ENCODE measurements at places on chromosomes 3 and 15.

DNA sequence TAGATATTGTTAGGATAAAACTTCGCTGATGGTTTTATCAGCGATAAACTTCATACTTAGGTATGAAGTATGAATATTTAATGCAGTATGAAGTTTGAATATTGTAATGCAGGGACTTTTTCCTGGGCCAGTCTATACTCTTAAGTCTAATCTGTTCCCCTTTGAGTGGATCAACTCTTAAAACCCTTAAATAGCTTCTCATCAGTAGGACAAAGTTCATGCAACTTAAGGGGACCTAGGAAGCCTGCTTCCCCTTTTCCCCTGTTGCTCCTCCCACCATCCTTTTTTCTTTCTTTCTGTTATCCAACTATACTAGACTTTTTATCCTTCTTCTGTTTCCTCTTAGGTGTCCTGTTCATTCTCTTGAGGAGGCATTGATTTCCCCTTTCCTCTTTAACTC is 78.7 kb downstream of the MITF start:
- DNase-seq, result no peak

- no peak for DNase-seq
These were observed 159.8 kb downstream of the ALCAM start for GRCh38 chr3:105526360-105527111.

DNA sequence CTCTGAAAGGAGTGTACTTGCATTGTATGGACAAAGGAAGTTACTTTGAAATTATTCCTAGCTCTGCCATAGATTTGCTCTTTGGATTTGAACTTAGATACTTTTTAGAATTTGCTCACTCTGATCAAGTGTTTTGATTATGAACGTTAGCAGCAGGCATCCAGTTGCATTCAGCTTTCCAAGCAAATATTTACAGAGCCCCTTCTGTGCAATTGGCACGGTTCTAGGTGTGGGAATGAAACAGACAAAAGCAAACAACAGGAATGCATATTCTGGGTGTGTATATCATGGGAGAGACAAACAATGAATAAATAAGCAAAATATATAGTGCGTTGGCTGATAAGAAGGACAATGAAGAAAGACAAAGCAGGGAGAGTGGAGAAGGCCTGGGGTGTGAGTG is 125.5 kb upstream of the ADAMTS9 start:
- DNase-seq, result no peak

DNA sequence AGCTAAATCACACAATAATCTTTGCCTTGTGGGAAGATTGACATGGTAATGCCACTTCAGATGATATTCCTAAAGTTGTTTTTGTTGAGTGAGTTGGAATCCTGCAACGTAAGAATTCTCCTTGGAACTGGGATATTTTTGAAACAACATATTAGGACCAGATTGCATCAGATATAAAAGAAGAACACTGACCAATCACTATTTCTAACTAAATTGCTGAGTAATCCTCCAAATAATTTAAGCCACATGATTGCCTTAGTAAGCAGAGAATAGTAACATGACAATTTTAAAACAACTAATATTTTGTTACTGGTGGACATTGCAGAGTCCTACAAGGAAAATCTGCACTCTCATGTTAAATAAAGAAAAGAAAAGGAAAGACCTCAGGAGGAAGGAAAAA is 353.9 kb upstream of the LMCD1 start:
- peak; percentile 0 for DNase-seq

DNA sequence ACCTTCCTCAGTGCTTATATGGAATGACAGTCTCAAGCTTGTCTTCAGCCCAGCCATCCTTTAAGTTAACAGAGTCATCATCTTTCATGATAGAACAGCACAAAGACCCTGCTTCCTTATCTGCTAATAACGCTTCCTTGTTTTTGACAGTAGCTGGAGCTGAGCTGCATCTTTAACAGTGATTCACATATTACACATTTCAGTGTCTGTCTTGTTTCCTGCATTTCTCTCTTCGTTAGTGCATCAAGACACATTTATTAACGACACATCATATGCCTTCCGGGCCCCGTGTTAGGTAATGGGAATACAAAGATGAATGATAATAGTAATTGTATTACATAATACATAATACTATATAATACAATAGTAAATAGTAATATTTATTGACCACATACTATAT is 30.2 kb upstream of the GREM1 start:
- peak; percentile 87 for DNase-seq

GRCh38 chr15:24919446-24919845 is 35.3 kb upstream of the SNRPN start:
- DNase-seq, result no peak

- peak; percentile 86 for DNase-seq
These were observed at the start of gene STT3B for GRCh38 chr3:31532587-31533168. STT3B (plus strand) TSS chr3:31532925; CDS start chr3:31532999, 74 bp downstream.

GRCh38 chr3:45453839-45454238 is 65.5 kb downstream of the LARS2 start:
- DNase-seq, result no peak

DNA sequence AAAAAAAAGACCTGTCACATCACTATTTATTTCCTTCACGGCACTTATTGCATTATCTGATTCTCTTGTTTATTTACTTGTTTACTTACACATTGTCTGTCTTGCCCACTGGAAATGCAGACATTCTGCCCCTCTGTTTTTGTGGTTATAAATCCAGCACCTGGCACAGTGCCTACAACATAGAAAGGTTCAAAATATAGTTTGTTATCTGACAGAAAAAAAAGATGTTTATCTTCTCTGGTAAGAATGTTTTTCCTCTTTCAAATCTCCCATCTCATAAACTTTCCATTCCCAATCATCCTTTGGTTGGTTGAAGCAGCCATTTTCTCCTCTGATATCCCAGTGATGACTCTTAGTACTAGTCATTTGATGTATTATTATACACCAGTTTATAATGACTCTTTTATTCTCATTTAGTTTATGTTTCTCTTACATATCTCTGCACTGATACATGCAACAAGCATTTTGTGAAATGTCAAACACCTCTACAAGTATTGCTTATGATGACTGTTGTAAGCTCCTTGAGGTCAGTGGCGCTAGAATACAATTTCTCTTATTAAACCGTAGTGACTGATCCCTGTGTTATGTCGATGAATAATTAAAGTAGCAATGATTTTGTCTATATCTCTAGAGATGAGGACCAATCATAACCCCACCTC is 398.4 kb upstream of the TBL1XR1 start:
- DNase-seq, result no peak

GRCh38 chr3:34066328-34066727 is 267.9 kb downstream of the PDCD6IP start:
- no peak for DNase-seq

- peak; percentile 99 for DNase-seq
These were observed 308.4 kb downstream of the RPLP1 start for GRCh38 chr15:69760890-69761568.

- DNase-seq, result peak; percentile 73
These were observed 32.7 kb downstream of the TRANK1 start for GRCh38 chr3:36911990-36912804.

GRCh38 chr3:89113893-89114840 is 6.7 kb downstream of the EPHA3 start:
- peak; percentile 50 for DNase-seq

- no peak for DNase-seq
These were observed 85.7 kb upstream of the SOX2 start for GRCh38 chr3:181626036-181626435.

GRCh38 chr3:65033576-65033975 is 345.8 kb upstream of the ADAMTS9 start:
- no peak for DNase-seq

DNA sequence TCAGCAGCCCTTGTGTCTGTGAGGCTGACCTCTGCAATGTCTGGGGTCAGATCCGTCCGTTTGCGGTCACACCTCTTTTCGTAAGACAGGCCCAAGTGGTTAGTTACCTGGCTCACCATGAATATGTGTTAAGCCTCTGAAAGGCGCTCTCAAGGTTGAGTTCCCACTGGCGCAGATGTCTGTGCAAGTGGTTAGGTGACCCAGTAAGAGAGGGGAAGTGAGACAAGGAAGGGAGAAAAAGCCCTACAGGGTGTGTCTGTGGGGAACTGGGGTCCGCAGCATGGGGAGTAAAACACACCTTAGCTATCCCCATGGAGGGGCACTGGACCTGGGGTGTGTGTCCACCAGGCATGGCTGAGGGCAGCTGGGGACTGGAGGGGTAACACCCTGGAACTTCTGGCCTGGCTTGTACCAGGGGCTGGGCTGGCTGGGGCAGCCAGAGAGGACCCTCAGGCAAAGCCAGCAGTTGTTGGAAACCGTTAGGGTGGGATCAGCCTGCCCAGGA is 391.6 kb upstream of the PROK2 start:
- no peak for DNase-seq

DNA sequence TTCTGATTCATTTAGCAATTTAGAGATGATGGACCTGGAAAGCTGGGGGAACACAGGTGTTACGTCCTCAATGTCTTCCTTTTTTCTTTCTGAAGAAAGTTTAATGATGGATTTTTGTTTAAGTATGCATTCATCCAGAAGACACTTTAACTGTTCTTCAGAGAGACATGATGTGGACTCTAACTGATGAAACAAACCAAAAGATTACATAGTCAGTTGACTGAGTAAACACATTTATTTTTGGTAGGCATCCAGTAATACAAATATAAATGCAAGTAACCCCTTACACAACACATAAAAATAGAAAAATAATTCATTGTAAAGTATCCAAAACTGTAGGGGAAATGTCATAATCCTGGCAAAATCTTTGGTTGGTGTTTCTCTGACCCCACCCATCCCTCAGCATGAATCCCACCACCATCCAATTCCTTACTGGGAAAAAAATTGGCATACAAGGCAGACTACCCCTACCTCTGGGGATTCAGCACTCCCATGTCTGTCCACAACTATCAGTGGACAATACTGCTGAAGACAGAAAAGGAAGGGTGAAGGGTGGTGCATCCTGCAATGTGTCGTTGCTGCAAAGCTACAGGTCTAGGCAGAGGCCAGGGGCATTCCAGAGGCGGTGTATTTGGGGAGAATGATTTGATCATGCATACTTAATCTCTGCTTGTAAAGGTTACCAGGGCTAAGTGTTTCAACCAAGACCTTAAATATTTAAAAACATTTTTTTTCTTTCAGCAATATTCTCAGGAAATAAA is 37.4 kb downstream of the THBS1 start:
- peak; percentile 38 for DNase-seq

DNA sequence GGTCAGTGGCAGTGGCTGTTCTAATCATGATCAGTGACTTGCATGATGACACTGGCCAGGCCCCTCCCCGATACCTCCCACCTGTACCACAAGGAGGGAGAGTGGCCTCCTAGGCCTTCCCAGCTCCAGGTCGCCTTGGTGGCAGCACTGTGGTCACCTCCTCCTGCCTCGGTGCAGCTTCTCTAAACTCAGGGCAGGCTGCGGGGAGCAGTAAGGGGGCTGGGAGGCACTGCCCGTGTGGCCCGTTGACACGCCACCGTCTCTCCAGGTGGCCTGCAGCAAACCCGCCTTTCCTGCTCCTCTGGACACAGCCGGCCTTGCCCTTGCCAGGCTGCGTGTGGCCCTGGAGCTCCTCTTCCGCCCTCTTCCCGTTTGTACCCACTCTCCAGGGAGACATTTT is 184.1 kb downstream of the XXYLT1 start:
- DNase-seq, result no peak

DNA sequence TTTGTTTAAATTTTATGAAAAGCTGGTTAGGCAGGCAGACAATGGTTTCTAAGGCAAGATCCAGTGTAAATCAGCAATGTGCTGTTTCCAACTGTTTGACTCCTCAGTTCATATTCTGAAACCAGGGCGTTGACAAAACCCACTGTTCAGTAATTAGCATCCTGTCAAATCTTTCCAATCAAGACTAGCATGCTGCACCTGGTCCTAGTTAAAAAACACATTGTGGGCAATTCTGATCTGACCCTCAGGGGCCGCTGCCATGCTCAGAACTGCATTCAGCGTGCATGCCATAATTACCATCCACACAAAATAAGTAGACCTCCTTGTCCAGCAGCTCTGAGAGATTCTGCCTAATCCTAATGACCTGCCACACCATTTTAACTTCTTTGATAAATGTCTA is 20.9 kb upstream of the RBP1 start:
- DNase-seq, result no peak

DNA sequence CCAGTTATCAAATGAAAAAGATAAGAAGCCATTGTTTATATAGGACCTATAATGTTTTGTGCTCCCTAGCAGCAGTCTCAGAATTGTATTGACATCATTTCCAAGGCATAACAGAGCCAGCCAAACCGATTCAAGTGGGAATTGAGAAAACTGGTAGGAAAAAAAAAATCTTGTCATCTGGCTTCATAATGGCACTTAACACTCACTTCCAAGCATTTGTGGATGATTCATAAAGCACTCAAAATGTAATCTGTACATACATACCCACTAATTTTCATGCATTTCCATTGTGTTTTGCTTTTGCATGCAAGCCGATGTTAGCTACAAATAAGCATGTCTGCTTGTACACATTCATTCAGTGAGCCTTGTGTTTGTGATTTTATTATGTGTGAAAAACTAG is 18.6 kb upstream of the TRPC1 start:
- no peak for DNase-seq

GRCh38 chr3:101667331-101667730 is 9.6 kb downstream of the ZBTB11 start:
- no peak for DNase-seq

GRCh38 chr15:29139540-29140459 is 129.8 kb downstream of the NSMCE3 start:
- peak; percentile 48 for DNase-seq

DNA sequence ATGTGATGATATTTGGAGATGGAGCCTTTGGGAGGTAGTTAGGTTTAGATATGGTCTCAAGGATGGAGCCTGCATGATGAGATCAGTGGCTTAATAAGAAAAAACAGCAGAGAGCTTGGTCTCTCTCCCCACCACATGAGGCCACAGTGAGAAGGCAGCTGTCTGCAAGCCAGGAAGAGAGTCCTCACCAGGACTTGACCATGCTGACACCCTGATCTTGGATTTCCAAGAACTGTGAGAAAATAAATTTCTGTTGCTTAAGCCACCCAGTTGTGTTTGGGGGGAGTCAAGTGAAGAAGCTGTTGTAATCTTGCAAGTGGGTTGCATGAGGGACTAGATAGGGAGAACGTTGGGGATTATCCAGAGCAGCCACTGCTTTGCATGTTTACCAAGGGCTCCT is 62.3 kb upstream of the TNFAIP8L3 start:
- DNase-seq, result no peak

DNA sequence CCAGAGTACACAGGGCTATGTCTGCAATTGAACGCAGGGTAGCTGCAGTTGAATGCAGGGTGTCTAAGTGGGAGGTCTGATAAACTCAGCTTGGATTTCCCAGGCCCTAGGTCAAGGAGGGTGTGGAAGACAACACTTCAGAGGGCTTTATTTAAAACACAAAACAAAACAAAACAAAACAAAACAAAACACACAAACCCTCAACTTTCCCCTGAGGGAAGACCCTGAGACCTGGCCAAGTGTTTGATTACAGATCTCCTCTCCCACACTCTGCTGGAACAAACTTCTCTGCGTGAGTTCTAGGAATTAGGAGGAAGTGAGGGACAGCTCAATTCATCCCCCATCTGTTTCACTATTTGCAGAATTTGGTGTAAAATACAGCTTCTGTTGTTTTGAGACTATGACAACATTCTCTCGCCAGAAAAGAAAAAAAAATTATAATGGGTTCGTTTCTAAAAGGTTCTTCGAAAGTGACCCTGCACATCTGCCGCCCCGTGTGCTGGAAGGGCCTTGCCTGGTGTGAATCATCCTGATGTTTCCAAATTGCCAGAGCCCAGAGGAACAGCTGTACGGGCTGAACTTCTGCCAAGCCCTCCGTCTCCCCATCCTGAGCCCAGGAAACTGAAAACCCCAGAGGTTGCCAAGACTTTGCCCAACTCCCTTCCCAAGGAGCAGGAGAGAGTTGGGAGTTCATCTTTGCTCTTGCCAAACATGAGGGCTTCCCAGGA is 73.3 kb upstream of the RAD18 start:
- DNase-seq, result peak; percentile 85

GRCh38 chr15:83066034-83066733 is 868 bp downstream of the BTBD1 start:
- DNase-seq, result no peak
